HuH-7.5 (cell line): ENCODE measurements at places on chromosomes 13 and 19.
A peak's percentile ranks its signal among the peaks of the same experiment; 100 is the strongest.

- DNase-seq: peak; percentile 28
Observed at GRCh38 chr13:23087880-23088279, 92.9 kb upstream of the SGCG start.

DNA sequence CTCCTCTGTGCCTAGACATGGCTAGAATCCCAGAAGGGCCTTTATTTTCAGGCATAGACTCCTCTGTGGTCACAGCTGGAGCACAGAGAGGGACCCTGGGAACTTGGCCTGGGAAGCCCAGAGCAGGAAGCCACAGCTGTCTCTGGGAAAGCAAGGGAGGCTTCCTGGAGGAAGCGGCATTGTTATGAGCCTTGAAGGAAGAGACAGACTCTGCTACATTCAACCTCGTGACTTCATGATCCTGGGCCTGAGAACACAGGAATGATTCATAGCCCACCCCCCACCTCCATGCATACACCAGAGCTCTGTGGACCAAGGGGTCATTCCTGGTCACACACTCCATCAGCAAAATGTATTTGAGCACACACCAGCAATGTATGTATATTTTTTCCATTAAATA lies 8.6 kb downstream of the RDH8 start:
- no peak for DNase-seq

DNA sequence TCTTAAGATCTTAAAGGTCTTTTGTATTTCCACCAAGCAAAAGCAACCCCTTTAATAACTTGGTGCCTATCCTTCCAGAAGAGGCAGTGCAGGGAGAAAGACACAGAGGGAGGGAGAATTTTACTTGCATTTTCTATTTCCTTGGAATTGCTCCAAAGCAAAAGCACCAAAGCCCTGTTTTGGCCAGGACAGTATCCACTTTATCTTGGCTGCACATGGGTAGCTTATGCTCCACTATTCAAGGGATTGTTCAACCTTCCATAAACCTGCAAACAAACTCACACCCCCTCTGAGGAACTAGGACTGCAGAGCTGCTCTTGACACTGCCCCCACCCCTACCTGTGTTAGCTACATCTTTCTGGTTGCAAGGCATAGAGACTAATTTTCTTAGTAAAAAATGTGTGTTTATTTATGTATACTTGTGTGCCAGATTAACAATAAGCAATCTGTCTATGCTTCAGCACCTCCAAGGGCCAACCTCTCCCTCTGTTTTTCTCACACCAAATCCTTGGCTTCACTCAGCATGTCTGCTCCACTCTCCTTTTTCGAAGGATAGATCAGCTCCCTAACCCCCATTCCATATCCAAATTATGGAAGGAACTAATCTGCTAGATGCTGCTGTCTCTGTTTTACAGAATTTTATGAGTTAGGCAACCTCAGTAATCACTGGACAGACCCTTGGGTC lies 68.1 kb upstream of the KLF12 start:
- no peak for DNase-seq

DNA sequence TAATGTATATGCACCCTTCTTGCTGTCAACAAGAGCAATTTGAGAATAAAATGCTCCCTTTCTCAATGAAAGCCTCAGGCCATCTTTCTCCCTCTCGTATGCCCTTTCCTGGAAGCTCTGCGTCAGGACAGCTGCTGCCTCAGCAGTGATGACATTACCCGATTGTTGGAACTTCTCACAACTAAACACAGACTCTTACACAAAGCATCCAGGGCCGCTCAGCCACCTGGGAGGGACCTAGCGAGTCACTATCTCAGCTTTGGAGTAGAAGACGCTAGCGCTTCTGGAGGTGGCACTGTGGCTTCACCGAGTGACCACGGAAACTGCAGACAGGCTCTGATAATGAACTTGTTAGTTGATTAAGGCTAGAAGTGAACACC lies 153.2 kb upstream of the SOX1 start:
- no peak for DNase-seq

- DNase-seq: no peak
Observed at GRCh38 chr19:5964816-5965565, 12.9 kb downstream of the RANBP3 start.

DNA sequence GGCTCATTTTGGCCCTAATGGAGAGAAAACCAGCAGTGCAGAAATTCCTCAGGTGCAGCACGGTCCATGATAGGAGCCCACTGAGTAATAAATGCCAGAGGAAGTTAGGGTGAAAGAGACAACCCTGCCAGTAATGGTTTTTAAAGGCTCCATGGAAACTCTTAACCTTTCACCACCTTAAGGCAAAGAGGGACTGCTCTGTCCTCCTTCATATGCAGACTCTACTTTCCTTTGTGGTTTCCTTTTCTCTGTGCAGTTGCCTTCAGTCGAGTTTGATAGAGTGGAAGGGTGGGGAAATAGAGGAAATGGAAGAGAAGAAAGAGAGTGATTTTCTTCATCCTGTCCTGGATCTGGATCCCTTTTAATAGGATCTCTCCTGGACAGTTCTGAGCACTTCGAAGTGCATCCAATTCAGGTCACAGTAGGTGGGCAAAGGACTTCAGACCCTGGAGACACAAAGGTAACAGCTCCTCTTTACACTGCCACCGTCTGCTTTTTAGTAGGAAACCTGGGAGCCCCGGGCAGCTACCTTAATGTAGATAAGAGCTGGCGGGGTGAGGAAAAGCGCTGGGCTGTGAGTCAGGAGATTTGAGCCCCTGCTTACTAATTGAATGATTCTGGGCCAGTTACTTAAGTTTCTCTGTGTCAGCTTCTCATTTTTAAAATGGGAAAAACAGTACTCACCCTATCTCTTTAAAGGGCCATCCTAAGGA lies 294.8 kb downstream of the KCNRG start:
- no peak for DNase-seq
